Naive thymus-derived CD4-positive, alpha-beta T cell (primary cell): ENCODE measurements at places on chromosomes 5 and 9.

GRCh38 chr9:89639367-89639795 is 34.6 kb downstream of the GADD45G start:
- no peak overlapping the region for H3K27ac ChIP-seq
- no peaks in the 10 kb centered on the region for H3K36me3 ChIP-seq
- H3K4me3 ChIP-seq = no peak overlapping the region
- H3K4me1 ChIP-seq = no peaks in the 10 kb centered on the region
- H3K27me3 ChIP-seq = no peaks in the 10 kb centered on the region
- no peak for DNase-seq

- H3K36me3 ChIP-seq = no peaks in the 10 kb centered on the region
- no peak for DNase-seq
Measured at GRCh38 chr9:106333481-106333880, 529.5 kb upstream of the ZNF462 start.

GRCh38 chr9:132002643-132003318 is 76.9 kb downstream of the MED27 start:
- no peaks in the 10 kb centered on the region for H3K27me3 ChIP-seq
- no peak for DNase-seq
- H3K27ac ChIP-seq = no peak overlapping the region
- H3K4me1 ChIP-seq = peaks cover 7% of the 10 kb centered on the region
- no peaks in the 10 kb centered on the region for H3K36me3 ChIP-seq
- H3K4me3 ChIP-seq = no peak overlapping the region

- no peaks in the 10 kb centered on the region for H3K36me3 ChIP-seq
- H3K4me3 ChIP-seq = no peak overlapping the region
- no peak overlapping the region for H3K27ac ChIP-seq
Measured at GRCh38 chr5:171634511-171634910, 151.1 kb upstream of the SMIM23 start.

GRCh38 chr5:82975812-82976211 is 101.4 kb downstream of the TMEM167A start:
- no peaks in the 10 kb centered on the region for H3K27me3 ChIP-seq
- H3K27ac ChIP-seq = no peak overlapping the region
- no peak overlapping the region for H3K4me3 ChIP-seq

- DNase-seq = no peak
- H3K4me3 ChIP-seq = no peak overlapping the region
- H3K4me1 ChIP-seq = no peaks in the 10 kb centered on the region
- H3K36me3 ChIP-seq = no peaks in the 10 kb centered on the region
- H3K27ac ChIP-seq = no peak overlapping the region
- H3K27me3 ChIP-seq = no peaks in the 10 kb centered on the region
Measured at GRCh38 chr9:112526973-112527372, 40.3 kb downstream of the KIAA1958 start.

DNA sequence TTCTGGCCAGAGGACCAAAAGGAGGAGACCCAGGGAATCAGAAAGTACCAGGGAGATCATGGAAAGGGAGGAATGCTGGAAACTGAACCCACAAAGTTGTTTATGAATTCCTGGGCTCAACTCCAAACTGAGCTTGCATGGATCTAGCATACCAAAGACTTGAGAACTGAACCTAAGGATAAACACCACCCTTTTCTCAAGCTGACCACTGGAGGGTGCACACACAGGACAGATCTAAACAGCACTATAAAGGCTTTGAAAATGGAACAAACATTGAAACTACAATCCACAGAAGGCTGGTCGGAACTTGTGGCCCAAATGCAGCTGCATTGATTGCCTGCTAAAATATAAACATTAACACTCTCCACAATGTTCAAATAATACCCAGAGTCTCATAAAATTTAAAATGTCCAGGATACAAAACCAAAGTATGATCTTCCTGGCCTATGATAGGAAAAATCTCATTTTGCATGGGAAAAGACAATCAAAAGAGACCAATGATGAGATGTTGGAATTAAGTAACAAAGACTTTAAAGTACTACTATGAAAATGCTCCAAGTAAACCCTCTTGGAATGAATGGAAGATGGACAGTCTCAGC is 15.6 kb upstream of the IRF1 start:
- no peak overlapping the region for H3K27ac ChIP-seq

DNA sequence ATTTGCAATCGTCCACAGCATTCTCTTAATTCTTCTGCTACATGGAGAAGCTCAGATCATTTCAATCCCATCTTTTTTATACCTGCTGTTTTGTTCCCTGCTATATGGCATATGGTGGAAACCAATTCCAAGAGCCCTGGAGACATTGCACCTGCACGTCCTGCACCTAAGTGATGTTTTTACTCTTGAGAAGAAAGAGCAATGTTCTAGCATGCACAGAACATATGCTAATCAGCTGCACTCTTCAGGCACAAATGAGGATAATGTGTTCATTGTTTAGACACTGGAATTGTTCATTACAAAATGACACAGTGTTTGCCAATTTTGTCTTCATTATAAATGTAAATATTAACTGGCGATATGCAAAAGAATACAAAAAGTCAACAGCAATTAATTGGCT is 935.8 kb downstream of the TLE4 start:
- H3K27me3 ChIP-seq = no peaks in the 10 kb centered on the region
- DNase-seq = no peak
- H3K27ac ChIP-seq = no peak overlapping the region
- H3K4me1 ChIP-seq = no peaks in the 10 kb centered on the region
- no peaks in the 10 kb centered on the region for H3K36me3 ChIP-seq
- no peak overlapping the region for H3K4me3 ChIP-seq

- H3K36me3 ChIP-seq = no peaks in the 10 kb centered on the region
- H3K27ac ChIP-seq = no peak overlapping the region
- no peak overlapping the region for H3K4me3 ChIP-seq
Measured at GRCh38 chr9:135692410-135692809, 6.9 kb downstream of the SOHLH1 start.

DNA sequence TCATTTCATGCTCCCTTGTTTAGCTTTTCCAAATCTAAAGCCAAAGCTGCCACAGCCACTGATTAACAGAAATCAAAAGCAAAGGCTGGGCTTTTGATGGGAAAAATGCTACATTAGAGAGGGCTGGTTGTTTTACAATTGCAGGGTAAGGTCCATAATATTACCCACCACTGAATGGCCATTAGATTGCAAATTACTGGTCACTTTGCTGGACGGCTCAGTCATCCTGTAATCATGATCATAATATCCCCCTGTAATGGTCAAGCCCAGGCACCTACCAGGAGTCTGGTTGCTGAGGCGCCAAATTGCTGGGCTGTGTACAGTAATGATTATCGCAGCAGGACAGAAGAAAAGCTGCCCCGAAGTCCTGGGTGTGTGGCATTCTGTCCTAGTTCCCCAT is 286.5 kb downstream of the ZSWIM6 start:
- DNase-seq = no peak
- no peaks in the 10 kb centered on the region for H3K27me3 ChIP-seq
- no peaks in the 10 kb centered on the region for H3K4me1 ChIP-seq
- H3K4me3 ChIP-seq = no peak overlapping the region

- H3K4me3 ChIP-seq = no peak overlapping the region
- no peak for DNase-seq
- H3K27ac ChIP-seq = no peak overlapping the region
- no peaks in the 10 kb centered on the region for H3K27me3 ChIP-seq
- peaks cover 17% of the 10 kb centered on the region for H3K36me3 ChIP-seq
- peaks cover 5% of the 10 kb centered on the region for H3K4me1 ChIP-seq
Measured at GRCh38 chr9:2012347-2012746, 2.8 kb upstream of the SMARCA2 start.

GRCh38 chr5:171657473-171657872 is 128.1 kb upstream of the SMIM23 start:
- no peaks in the 10 kb centered on the region for H3K4me1 ChIP-seq
- no peak overlapping the region for H3K27ac ChIP-seq
- H3K36me3 ChIP-seq = no peaks in the 10 kb centered on the region
- no peak overlapping the region for H3K4me3 ChIP-seq

GRCh38 chr5:147782110-147783028 is at the start of gene JAKMIP2:
Gene JAKMIP2, minus strand, starts transcription at chr5:147782728. Its CDS starts 110,922 bp downstream, at chr5:147671806.
- H3K4me1 ChIP-seq = peaks cover 15% of the 10 kb centered on the region
- H3K27me3 ChIP-seq = no peaks in the 10 kb centered on the region
- H3K27ac ChIP-seq = peak within 1 kb of the TSS; percentile 19
- no peaks in the 10 kb centered on the region for H3K36me3 ChIP-seq

- H3K4me1 ChIP-seq = no peaks in the 10 kb centered on the region
- no peak for DNase-seq
- no peaks in the 10 kb centered on the region for H3K36me3 ChIP-seq
Measured at GRCh38 chr9:74645007-74645639, 148.0 kb downstream of the RORB start.

DNA sequence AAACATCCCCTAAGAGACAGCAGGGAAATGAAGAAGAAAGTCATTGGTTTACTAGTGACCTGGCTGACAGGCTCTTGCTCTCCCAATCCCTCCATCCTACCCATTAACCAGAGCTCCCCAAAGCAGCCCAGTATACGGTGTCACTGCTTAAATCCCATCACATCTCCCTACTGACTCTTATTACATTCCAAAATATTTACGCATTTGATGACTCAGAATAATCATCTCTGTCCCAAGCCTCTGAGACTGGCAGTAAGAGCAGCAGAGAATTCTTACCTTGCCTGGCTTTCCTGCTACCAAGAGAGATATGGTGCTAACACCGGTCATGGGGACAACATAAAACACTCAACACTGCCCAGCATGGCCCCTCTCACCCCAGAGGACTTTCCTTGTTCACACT is 20.2 kb upstream of the WHRN start:
- no peaks in the 10 kb centered on the region for H3K27me3 ChIP-seq
- DNase-seq = no peak
- H3K27ac ChIP-seq = no peak overlapping the region
- no peaks in the 10 kb centered on the region for H3K4me1 ChIP-seq

DNA sequence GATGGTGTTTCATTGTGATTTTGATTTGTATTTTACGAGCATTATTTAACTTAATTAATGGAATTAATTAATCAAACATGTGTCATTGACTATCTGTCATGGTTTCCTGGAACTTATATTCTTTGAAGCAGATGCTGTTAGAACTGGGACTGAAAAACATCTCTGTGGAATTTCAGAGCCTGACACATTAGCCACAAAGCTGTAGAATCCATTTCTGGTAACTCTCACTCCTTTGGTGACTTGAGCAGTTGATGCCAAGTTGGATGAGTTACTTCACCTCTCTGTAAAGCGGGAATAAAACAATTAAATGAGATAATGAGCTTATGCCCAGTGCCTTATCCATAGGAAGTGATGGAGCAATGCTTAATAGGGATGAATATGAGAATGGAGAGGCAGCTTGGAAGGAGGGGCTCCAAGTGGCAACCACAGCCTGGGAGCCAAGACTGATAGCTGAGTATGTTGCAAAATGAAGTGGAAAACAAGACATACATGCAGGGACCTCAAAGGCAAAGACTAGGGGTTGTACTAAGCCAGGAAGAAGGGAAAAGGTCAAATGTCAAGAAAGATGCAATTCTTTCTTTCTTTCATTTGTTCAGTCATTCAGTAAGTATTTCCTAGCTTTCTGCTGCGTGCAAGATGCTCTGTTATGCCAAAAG is 23.1 kb upstream of the ADRA1B start:
- H3K27me3 ChIP-seq = no peaks in the 10 kb centered on the region
- no peak for DNase-seq
- no peaks in the 10 kb centered on the region for H3K36me3 ChIP-seq
- no peaks in the 10 kb centered on the region for H3K4me1 ChIP-seq
- no peak overlapping the region for H3K4me3 ChIP-seq
- H3K27ac ChIP-seq = no peak overlapping the region

- H3K4me1 ChIP-seq = no peaks in the 10 kb centered on the region
- H3K27ac ChIP-seq = no peak overlapping the region
- DNase-seq = no peak
- H3K4me3 ChIP-seq = no peak overlapping the region
Measured at GRCh38 chr9:119967867-119968535, 598.8 kb upstream of the BRINP1 start.

GRCh38 chr5:159838551-159839222 is 77.6 kb upstream of the ADRA1B start:
- H3K4me3 ChIP-seq = no peak overlapping the region
- no peak for DNase-seq
- no peaks in the 10 kb centered on the region for H3K4me1 ChIP-seq

DNA sequence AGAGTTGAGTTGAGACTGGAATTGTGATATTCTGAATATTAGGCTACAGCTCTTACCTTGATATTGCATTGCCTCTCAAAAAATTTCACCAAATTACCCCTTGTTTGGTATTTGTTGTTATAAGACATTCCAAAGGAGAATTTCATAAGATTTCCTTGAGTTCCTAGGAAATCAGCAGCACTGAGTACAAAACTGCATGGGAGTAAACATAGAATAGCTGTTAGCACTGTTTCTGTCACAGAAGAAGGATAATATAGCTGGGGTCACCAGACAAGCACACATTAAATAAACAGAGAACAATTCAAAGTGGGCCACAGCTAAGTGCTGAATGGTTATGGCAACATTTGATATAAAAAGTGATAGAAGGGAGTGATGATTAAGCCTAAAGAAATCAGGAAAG is 724.3 kb downstream of the PRELID2 start:
- no peak overlapping the region for H3K4me3 ChIP-seq
- no peaks in the 10 kb centered on the region for H3K4me1 ChIP-seq
- H3K27ac ChIP-seq = no peak overlapping the region
- H3K27me3 ChIP-seq = no peaks in the 10 kb centered on the region
- no peaks in the 10 kb centered on the region for H3K36me3 ChIP-seq

DNA sequence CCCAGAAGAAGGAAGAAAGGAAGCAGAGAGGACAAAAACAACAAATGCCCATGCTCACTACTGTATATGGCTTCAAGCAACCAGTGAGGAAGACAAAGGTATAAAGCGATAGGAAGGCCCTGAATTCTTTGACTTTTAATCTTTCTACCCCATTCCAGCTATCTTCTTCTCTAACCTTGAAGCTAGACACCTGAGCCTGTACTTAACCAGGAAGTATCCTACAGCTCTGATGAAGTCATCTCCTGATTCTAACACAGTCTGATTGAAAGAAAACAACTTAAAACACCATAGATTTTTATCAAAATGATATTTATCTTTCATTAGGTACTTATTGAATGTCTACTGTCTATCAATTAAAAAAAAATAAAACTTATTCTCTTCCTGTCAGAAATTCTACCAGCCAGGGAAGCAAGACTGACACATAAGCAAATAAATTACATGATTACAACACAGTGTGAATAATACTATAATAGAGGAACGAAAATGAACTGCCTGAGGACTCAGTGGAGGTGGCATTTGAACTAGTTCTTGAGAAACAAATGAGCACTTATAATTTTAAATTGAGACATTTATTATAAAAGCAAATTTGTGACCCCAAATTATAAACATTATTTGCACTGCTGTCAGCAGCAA is 123.3 kb upstream of the ELL2 start:
- DNase-seq = no peak
- H3K4me3 ChIP-seq = no peak overlapping the region
- H3K4me1 ChIP-seq = no peaks in the 10 kb centered on the region
- no peaks in the 10 kb centered on the region for H3K36me3 ChIP-seq
- no peaks in the 10 kb centered on the region for H3K27me3 ChIP-seq
- H3K27ac ChIP-seq = no peak overlapping the region

DNA sequence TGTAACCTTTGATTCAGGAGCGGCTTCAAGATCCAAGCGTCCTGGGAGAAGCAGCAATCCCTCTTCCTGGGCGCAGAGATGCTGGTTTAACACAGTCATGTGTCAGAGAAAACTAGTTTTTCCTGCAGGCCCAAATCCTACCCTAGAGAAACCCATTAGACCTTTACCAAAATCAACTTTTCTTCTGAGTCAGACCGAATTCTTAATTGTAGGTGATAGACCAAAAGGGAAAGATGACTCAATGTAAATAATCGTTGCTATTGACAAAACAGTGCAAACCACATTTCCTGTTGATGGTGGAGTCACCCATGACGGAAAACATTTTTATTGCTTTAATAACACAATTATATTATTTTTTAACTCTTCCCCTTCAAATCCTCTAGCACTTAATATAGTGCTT is 40.1 kb downstream of the SLC1A1 start:
- H3K36me3 ChIP-seq = no peaks in the 10 kb centered on the region
- H3K4me3 ChIP-seq = no peak overlapping the region
- DNase-seq = no peak
- no peaks in the 10 kb centered on the region for H3K4me1 ChIP-seq
- no peaks in the 10 kb centered on the region for H3K27me3 ChIP-seq
